ENCODE measurements at places on chromosomes 6 and 20. TPM values are rescaled to one million over a fixed set of nuclear protein-coding genes. Genes with fewer than 3 reads are reported as not detected.

- H3K36me3 ChIP-seq, result no peaks in the 10 kb centered on the region
- no peak for DNase-seq
- H3K27ac ChIP-seq, result no peak overlapping the region
These were observed 4.7 kb downstream of the ADRM1 start for GRCh38 chr20:62307226-62308101.

DNA sequence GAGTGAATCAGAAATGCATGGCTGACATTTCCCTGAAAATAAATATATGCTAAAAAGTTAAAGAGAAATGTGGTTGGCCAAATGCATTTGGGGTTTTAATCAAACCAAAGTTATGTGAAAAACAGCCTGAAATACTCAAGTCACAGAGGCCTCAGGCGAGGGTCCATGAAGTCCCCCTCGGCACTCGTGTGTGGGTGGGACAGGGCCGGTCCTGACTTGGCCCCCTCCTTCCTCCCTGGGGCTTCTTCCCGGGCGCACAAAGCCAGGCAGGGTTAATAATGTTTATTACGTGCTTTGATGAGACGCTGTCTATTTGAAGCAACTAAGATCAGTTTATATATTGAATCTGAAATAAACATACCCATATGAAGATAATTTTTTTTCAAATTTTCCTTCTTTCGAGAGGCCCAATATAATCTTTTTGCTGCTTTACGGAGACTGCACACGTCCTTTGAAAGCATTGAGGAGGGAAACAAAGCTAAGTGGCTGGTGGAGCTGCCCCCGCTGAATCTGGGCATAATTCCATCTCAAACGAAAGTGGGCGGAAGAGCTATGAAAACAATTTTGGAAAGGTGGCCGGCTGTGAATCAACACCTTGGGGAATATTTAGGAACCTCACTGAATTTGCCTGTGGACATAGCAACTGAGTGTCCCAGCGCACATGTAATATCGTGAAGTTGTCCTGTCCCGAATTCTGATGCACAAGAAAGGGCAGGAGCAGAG, 55.8 kb upstream of the SMOC2 start:
- H3K27ac ChIP-seq, result no peak overlapping the region
- no peak overlapping the region for H3K4me3 ChIP-seq
- DNase-seq, result no peak
- no peaks in the 10 kb centered on the region for H3K4me1 ChIP-seq
- H3K27me3 ChIP-seq, result no peaks in the 10 kb centered on the region
- no peaks in the 10 kb centered on the region for H3K36me3 ChIP-seq

DNA sequence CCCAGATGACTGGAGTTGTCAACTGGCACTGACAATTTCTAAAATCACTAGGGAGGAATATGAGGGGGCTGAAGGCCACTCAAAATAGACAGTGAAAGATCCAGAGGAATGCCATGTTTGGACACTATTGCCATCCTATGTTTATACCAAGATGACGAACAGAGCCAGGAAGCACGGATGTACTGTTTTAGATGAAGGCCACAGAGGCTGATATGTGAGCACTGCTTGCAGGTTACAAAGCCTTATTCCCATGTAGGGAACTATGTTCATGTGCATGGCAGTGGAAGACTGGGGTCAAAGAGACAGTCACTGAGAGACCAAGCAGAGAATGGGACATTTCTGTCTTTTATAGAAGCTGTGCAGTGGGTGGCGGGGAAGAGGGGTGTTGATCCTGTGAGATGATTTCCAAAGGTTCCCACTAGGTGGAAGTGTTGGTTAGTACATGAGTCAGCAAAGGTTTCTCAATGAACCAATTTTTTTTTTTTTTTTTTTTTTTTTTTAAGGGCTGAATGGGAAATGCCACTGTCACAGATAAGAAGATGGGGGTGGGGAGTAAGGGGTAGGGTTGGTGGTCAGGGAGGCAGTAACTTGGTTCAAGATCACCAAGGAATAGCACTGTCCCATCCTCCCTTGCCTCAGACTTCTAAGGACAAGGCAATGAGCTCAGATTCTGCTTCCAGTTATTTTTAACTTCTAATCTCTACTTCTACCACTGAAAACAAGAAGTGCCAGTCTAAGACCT, 46.7 kb upstream of the MOCS1 start:
- DNase-seq, result peak; percentile 45
- H3K36me3 ChIP-seq, result no peaks in the 10 kb centered on the region
- H3K27ac ChIP-seq, result no peak overlapping the region
- no peaks in the 10 kb centered on the region for H3K4me1 ChIP-seq
- H3K27me3 ChIP-seq, result no peaks in the 10 kb centered on the region

Gene SLC17A1
- not detected for total RNA-seq

Gene LHFPL5
- total RNA-seq, result not detected

All from B cell (primary cell).